ENCODE measurements at places on chromosomes 11 and 22.

DNA sequence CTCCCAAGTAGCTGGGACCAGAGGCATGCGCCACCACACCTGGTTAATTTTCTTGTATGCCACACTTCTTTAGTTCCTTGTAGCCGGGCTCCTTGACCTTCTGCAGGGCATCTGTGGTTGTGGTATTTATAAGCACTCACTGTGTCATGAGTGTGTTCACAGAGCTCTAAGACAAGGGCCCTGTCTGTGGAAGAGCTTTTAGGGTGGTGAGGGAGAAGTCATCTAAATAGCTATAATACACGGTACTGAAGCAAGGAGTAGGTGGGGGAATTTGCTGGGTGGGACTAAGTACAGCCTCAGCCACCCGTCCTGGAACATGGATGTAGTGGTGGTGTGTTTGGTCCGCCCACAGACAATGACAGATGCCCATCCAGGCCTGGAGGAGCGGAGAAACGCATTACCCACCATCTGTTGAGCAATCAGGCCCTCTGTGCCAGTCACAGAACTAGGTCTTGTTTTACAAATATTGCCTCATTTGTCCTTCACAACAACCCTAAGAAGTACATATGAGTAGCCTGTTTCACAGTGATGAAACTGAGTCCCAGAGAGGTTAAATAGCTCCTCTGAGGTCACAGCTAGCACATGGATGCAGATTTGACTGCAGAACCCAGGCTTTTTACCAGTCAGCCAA, 10.1 kb downstream of the ACO2 start:
- DNase-seq: no peak

GRCh38 chr11:78248191-78248590, 59.5 kb downstream of the USP35 start:
- DNase-seq: no peak

DNA sequence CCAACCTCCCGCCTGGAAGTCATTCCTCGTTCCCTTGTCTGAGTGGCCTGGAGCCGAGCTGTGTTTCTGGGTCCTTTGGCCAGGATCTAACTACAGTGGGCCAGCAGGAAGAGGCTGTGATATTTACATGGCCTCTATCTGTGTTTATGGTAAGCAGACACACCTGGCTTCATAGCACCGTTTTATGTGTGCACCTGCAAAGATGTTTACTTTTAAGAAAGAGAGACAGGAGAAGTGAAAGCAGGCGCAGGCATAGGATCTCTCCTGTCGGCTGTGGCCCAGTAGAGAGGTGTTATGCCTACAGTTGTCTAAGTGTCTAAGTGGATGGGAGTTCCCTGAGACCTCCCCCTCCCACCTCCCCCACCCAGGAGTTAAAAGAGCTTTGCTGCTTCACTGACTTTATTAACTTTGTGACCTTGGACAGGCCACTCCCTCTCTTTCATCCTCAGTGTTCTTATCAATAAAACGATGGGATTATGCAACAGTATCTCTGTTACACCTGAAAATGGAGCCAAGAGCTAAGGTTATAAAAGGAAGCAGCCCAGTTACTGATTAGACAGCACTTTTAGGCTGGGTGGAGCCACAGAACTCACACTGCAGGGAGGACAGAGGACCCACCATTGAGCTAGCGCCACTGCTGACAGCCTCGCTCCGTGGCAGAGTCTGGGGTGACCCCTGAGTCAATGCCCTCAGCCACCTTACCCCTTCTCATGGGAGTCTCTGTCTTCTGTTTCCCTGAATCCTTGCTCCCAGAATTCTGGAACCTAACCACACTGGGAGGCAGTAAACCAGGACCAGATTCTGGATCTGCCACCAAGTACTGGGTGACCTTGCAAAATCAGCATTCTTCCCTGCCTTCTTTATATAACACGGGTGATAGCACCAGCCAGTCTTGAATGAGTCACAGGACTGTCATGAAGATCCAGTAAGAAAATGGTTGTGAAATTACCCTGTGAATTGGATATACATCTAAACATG, 22.0 kb downstream of the ST14 start:
- DNase-seq: no peak

- no peak for DNase-seq
Observed at GRCh38 chr11:1487091-1487850, 692 bp upstream of the MOB2 start.

DNA sequence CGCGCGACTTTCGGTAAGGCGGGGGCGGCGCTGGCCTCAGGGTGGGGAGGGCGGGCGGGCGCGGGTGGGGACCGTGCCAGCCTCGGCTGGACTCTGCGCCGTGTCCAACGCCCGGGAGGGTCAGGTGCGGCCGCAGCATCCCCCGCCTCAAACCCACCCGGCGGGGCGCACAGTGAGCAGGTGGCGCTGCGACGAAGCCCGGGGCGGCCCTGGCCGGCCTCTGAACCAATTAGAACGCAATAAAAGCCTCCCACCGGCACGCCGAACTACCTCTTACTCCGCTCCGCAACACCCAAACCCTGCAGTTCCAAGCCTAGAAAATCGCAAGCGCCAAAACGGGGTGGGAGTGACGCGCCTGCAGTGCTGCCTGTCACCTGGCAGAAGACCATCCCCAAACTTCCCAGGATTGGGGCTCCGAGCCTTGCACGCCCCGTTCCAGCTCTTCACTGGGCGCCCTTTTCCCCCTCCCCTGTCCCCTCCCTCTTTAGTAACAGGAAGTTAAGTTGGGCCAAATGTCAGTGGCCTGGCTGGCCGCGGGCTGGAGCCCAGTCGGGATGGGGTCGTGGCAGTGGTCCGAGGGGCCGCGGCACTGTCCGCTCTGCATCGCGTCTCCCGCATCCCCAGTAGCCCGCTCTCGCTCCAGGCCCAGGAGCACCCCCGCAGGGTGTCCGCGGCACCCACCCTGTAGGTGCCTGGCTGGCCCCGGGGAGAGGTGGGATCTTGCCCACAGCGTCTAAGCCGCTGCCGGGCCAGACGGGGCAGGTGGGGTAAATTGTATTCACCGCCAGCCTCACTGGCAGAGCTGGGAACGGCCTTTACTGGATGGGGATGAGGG, 541 bp downstream of the MICAL2 start:
- DNase-seq: no peak
